IPS DF 19.7 (cell line): ENCODE measurements at places on chromosomes 11 and 22.

GRCh38 chr22:46561435-46561905 lies 24.1 kb upstream of the CELSR1 start:
- no peak for DNase-seq

- peak; percentile 45 for DNase-seq
Measured at GRCh38 chr11:75204685-75205563, 35.6 kb upstream of the TPBGL start.

DNA sequence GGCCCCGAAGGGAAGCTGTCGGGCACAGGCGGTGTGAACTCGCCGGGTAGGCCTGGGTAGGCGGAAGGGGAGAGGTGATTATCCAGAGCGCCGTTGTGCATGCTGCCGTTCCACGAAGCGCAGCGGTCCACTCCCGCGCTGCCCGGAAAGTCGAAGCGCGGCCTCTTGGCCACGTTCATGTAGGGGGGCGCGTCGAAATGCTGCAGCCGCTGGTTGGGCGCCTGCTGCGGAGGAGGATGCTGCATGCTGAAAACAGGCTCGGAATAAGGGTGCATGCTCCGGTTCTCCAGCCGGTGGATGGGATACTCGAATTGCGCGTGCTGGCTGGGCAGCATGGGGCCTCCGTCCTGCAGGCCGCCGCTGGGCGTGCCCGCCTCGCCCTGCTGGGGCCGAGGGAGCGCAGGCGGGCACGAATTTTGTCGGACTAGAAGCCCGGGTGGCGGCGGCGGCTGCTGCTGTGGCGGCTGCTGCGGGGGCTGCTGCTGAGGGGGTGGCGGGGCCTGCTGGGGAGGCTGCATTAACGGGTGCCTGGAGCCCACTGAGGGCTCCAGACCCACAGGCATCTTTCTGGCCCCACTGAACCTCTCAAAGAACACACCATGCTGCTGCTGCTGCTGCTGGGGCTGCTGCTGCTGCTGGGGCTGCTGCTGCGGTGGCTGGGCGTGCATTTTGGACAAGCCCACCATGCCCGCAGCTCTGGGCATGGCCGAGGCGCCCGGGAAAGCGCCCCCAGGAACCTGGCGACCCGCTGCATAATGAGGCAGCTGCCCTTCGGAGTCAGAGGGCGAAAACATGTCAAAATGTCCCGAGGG lies 2.3 kb downstream of the MN1 start:
- no peak for DNase-seq

- DNase-seq, result no peak
Measured at GRCh38 chr22:27385261-27385998, 416.1 kb downstream of the MN1 start.

DNA sequence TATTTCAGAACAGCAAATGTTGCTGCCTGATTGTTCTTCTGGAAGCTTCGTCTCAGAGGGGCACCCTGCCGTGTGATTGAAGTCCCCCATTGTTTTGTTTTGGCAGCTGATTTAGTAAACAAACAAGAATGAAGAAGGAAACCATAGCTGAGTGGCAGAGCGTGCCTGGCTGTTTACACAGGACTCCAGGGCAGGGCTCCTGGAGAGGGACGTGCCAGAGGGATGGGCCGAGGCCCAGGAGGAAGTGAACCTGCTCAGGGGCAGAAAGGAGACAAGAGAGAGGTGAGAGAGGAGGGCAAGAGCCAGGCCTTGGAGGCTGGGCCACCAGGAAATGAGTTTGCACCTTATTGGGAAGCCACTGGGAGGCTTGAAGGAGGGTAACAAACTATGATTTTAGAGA lies 85.5 kb upstream of the B3GAT1 start:
- no peak for DNase-seq

DNA sequence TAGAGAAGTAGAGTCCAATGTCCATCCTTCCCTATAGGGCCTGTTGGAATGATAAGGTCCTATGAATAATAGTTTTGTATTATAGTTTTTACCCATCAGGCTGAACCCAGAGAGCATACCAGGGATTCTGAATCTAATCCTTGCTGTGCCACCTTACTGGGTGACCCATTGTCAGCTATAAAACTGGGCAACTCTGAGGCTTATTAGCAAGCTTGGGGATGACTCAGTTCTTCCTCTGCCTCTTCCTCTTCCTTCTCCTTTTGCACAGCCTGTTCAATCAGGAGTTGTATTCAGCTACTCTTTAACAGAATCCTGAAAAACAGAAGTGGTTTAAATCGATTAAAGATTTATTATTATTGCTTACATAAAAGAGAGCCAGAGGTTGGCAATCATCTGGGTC lies 8.9 kb downstream of the HEPHL1 start:
- DNase-seq, result no peak

DNA sequence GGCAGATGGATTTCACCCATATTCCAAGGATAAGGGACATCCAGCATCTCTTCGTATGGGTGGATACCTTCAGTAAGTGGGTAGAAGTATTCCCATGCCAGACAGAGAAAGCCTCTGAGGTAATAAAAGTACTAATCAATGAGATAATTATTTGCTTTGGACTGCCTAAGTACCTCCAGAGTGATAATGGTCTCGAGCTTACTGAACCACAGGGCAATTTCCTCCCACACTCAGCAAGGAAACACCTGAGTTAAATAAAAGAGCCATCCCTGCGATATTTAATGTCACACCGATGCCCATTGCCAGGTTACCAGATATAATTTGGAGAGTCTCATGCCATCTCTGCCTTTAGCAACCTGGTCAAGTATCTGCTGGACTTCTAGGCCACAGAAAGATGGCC lies 70.6 kb upstream of the MPEG1 start:
- DNase-seq, result no peak
